Osteoblast (primary cell): ENCODE measurements at places on chromosomes 7 and 10. TPM values are rescaled to one million over a fixed set of nuclear protein-coding genes. Genes with fewer than 3 reads are reported as not detected.

GRCh38 chr7:131327049-131327625, 539 bp upstream of the MKLN1 start:
- peak; percentile 92 for DNase-seq
- H3K36me3 ChIP-seq = no peaks in the 10 kb centered on the region
- peak overlapping the region; percentile 93 for H3K27ac ChIP-seq
- H3K4me1 ChIP-seq = peaks cover 20% of the 10 kb centered on the region
- H3K27me3 ChIP-seq = no peaks in the 10 kb centered on the region

Gene GIMAP7
- under 0.01 TPM in 1 of 2 replicates, not detected in the other for total RNA-seq

DNA sequence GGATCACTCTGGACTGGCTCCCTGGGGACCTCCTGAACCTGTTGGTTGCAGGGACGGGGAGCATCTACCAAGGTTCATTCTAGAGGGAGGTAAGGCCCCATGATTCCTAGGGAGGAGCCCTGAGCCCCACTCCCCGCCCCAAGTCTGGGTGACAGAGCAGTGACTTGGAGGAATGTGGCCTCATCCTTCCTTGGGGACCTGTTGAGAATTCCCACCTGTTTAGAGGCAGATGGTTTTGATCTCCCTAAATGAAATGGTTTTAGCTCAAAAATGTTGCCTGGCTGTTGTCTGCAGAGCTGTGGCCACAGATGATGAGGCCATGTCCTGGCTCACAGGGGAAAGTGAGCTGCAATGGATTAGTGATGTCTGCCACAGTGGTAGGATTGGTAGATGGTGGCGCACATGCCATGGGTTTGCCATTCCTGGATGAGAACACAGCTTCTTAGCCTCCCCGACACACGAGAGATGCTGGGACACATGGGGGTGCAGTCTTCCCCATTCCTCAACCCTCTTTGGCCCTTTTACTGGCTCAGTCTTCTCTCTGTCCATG, 12.3 kb downstream of the C10orf105 start:
- H3K4me1 ChIP-seq = no peaks in the 10 kb centered on the region
- H3K27ac ChIP-seq = no peak overlapping the region
- no peak overlapping the region for H3K4me3 ChIP-seq
- no peaks in the 10 kb centered on the region for H3K36me3 ChIP-seq

DNA sequence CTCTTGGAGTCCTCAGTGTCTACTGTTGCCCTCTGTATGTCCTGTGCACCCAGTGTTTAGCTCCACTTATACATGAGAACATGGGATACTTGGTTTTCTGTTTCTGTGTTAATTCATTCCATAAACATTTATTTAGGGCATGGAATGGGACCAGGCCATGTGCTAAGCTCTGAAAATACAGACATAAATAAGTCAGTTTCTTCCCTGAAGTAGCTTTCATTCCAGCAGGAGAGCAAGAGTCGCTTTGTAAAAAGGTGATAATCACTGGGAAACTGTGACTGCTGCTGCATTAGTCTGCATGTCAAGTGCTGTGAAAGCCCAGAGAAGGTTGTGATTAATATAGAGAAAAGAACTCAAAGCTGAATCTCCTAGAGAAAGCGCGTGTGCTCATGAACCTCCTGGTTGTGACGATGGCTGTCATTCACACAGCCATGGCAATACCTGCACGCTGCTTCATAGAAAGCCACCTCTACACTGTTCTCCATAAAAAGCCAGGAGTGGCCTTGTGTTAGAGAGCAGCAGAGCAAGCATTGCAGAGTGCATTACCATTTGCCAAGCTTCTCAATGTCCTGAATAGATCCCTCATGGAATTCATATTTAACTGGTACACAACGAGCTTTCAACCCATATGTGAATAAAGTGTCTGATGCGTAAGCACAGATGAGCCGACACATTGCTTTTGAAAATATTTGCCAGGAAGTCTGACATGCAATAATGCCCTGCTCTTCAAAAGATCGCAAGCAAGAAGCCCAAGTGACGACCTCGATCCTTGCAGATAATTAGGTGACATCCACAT, 30.6 kb upstream of the PITRM1 start:
- H3K4me3 ChIP-seq = no peak overlapping the region
- no peaks in the 10 kb centered on the region for H3K4me1 ChIP-seq
- H3K27ac ChIP-seq = no peak overlapping the region
- DNase-seq = no peak
- H3K27me3 ChIP-seq = peaks cover 25% of the 10 kb centered on the region

DNA sequence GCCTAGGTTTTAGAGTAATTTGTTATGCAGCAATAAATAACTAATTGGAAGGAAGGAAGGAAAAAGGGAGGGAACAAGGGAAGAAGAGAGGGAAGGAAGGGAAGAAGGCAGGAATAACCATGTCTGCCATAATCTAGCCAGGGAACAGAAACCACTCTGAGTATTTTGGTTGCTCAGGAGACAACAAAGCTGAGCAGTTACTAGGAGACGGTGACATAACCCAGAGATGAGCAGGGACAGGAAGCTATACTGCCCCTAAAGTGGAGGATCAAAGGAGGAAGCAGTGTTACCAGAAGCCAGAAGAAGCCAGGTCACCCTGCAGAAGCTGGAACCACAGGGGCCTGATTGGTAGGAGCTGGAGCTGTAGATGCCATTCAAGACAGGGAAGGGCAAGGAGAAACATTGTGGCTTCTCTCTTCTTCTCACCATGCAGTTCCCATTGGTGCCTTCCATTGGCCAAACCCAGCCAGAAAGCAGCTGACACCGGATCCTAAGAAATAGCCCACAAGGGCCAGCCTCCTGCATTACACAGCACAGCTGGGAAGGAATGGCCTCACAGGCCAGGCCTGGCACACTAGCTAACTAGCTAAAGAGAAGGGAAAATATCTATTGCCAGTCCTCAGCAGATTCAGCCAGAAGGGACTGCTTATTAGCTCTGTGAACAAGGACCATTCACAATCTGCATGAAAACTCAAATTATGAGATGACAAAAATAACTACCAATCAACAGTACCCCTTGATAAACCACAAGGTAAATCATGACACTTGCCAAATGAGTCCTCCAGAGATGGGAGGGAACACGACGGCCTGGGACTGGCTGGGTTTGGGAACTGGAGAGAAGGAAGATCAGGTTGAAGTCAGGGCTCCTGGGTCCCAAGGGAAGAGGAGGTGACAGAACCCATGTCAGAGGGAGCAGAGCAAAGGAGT, 184.5 kb upstream of the NFE2L3 start:
- no peak overlapping the region for H3K27ac ChIP-seq
- no peaks in the 10 kb centered on the region for H3K36me3 ChIP-seq
- no peaks in the 10 kb centered on the region for H3K4me1 ChIP-seq

DNA sequence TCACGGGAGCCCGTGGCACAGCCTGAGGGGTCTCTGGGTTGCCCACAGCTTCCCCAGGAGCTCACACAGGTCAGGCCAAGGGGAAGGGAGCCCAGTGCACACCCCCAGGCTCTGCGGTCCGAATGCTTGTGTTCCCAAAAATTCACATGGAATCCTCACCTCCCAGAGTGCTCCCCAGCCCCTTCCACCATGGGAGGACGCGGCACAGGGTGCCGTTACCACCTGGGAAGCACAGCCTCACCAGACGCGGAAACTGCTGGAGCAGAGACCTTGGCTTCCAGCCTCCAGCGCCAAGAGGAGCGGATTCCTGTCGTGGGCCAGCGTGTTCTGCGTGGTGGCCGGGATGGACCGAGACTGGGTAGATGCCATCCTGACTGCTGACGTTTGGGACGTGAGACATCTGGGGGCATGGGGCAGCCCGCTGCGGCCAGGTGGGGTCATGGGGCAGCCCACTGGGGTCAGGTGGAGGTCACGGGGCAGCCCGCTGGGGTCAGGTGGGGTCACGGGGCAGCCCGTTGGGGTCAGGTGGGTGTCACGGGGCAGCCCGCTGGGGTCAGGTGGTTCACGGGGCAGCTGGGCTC, 149.4 kb downstream of the WDR37 start:
- no peaks in the 10 kb centered on the region for H3K36me3 ChIP-seq
- peak; percentile 38 for DNase-seq
- H3K27me3 ChIP-seq = no peaks in the 10 kb centered on the region

DNA sequence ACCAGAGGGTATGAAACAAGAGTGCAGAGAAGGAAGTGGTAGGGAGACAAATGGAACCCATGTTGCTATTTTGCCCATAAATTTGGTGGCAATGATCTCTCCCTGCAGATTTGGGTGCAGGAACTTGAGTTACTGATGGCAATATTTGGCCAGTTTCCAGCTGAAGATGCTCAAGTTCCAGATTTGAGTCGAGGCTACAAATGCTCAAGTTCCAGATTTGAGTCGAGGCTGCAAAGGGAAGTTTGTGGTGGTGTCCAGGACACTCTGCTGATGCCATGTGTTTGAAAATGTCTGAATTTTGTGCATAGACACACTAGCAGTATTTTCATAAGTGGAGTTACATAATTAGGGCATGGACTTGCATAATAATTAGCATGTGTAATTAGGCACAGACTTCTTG, 40.8 kb downstream of the TBXAS1 start:
- no peak for DNase-seq
- H3K4me3 ChIP-seq = no peak overlapping the region
- H3K36me3 ChIP-seq = no peaks in the 10 kb centered on the region
- no peak overlapping the region for H3K27ac ChIP-seq
- H3K27me3 ChIP-seq = no peaks in the 10 kb centered on the region

Gene GRID1
- total RNA-seq = under 0.01 TPM in 1 of 2 replicates, not detected in the other

DNA sequence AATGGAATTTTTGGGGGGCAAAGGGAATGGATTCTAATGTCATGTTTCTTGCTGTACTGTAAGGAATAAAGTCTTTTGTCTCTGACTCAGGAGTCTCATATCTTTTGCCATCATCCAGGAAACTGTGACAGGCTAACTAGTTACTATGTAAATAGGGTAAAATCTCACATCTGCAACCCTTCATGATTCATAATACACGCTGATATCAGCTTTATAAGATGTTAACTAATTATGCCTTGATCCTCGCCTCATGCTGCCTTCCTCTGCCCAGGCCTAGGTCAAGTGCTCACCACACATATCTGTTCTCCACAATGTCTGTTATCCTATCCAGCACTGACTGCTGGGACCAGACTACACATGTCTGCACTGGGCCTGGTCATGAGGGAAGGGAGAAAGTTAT, 81.3 kb upstream of the CXCL12 start:
- H3K27ac ChIP-seq = peak overlapping the region; percentile 17
- H3K4me3 ChIP-seq = no peak overlapping the region
- peaks cover 48% of the 10 kb centered on the region for H3K4me1 ChIP-seq
- no peaks in the 10 kb centered on the region for H3K36me3 ChIP-seq

Gene UBE2H
- total RNA-seq = 60.1 and 61.2 TPM in 2 replicates

Gene CPA4
- 18.6 and 28.2 TPM in 2 replicates for total RNA-seq

GRCh38 chr10:30583778-30584415, 45.7 kb downstream of the LYZL2 start:
- H3K4me3 ChIP-seq = peak overlapping the region; percentile 67
- peaks cover 5% of the 10 kb centered on the region for H3K27me3 ChIP-seq
- H3K36me3 ChIP-seq = no peaks in the 10 kb centered on the region
- H3K27ac ChIP-seq = peak overlapping the region; percentile 25
- peak; percentile 76 for DNase-seq
- peaks cover 14% of the 10 kb centered on the region for H3K4me1 ChIP-seq

DNA sequence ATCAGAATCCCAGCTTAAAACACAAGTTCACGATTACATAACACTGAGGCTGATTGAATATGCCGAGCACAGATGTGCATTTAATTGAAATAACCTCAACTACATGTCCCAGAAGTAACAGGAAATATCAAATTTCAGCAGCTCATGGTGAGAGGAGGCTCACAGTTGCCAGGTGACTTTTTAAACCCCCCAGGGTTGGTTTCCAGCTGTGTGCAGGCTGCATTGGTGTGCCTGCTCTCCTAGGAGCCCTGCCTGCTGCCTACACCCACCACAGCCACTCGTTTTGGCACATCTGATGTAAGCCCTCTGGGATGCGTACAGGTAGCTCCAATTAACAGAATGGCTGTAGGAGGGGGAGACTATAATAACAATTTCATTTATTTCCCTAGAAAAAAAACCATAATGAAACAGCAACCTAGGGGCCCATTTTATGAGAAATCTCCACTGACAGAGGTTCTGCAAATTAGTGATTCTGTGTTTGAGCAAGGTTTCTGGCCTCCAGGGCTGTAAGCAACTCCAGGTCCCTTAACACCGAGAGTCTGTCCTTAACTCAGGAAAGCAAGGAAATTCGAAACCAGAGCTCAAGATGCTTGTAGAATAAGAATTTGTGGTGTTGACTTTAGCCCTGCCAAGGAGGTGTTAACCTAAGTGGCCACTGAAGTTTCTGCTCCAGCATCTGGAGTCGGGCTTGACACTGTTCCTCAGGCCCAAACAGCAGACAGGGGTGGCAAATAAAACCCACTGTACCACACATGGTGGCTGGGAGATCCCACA, 161.9 kb downstream of the BMPER start:
- no peak overlapping the region for H3K4me3 ChIP-seq
- H3K4me1 ChIP-seq = peaks cover 34% of the 10 kb centered on the region
- no peak overlapping the region for H3K27ac ChIP-seq
- no peaks in the 10 kb centered on the region for H3K27me3 ChIP-seq

Gene MACROH2A2
- 11.5 and 13.8 TPM in 2 replicates for total RNA-seq
